ENCODE measurements at places on chromosomes 4 and X. TPM values are rescaled to one million over a fixed set of nuclear protein-coding genes. Genes with fewer than 3 reads are reported as not detected.

- H3K36me3 ChIP-seq: no peaks in the 10 kb centered on the region
- H3K4me3 ChIP-seq: no peak overlapping the region
- H3K27me3 ChIP-seq: no peaks in the 10 kb centered on the region
- H3K4me1 ChIP-seq: no peaks in the 10 kb centered on the region
Observed at GRCh38 chr4:152309418-152309817, 226.5 kb downstream of the FBXW7 start.

- peaks cover 3% of the 10 kb centered on the region for H3K4me1 ChIP-seq
- no peak overlapping the region for H3K4me3 ChIP-seq
- H3K36me3 ChIP-seq: no peaks in the 10 kb centered on the region
- no peak overlapping the region for H3K27ac ChIP-seq
- peak; percentile 55 for DNase-seq
- no peaks in the 10 kb centered on the region for H3K27me3 ChIP-seq
Observed at GRCh38 chr4:158371158-158371557, 150.5 kb upstream of the RXFP1 start.

DNA sequence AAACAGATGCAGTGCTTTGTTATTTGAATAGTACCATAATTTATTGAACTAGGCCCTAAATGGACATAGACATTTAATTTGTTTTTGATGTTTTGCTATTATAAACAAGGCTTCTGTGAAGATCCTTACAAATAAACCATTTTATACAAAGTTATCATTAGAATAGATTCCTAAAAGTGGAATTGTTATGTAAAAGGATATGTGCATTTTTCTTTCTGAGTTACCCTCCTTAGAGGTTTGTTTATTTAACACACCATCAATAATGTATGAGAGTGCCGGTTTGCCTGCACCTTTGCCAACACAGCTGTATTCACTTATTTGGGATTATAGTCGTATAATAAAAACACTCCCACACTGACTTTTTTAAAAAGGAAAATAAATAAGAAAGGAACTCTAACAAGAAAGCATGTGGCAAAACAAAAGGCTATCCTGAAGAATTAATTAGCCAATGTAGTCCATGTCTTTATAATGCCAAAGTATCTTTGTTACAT, 84.8 kb downstream of the PAK3 start:
- no peak overlapping the region for H3K4me3 ChIP-seq
- DNase-seq: no peak
- H3K27me3 ChIP-seq: no peaks in the 10 kb centered on the region
- H3K36me3 ChIP-seq: no peaks in the 10 kb centered on the region
- no peaks in the 10 kb centered on the region for H3K4me1 ChIP-seq
- no peak overlapping the region for H3K27ac ChIP-seq

DNA sequence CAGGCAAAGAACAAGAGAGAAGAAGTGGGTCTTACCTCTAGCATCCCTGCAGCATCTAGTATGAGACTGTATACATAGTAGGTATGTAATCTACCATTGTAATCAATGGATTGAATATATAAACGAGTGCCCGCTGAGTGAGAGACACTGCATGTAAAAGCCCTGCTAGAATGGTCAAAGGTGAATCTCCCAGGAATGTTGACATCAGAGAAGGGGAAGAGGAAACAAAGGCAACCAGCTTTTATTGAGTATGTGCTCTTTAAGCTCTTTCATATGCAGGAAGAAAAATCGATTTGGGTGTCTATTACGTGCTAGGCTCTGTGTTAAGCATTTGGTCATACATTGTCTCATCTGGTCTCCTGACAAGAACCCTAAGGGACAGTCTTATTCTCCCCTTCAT, 91.9 kb upstream of the KLHL13 start:
- no peaks in the 10 kb centered on the region for H3K36me3 ChIP-seq
- no peak overlapping the region for H3K27ac ChIP-seq
- no peaks in the 10 kb centered on the region for H3K27me3 ChIP-seq
- H3K4me1 ChIP-seq: no peaks in the 10 kb centered on the region

GRCh38 chr4:56078866-56079265, 130.1 kb downstream of the CEP135 start:
- H3K4me1 ChIP-seq: no peaks in the 10 kb centered on the region
- no peaks in the 10 kb centered on the region for H3K27me3 ChIP-seq
- H3K4me3 ChIP-seq: no peak overlapping the region

- DNase-seq: no peak
- no peaks in the 10 kb centered on the region for H3K36me3 ChIP-seq
- no peaks in the 10 kb centered on the region for H3K4me1 ChIP-seq
- H3K27ac ChIP-seq: no peak overlapping the region
- no peak overlapping the region for H3K4me3 ChIP-seq
- no peaks in the 10 kb centered on the region for H3K27me3 ChIP-seq
Observed at GRCh38 chrX:43835559-43835958, 46.7 kb downstream of the MAOB start.

- H3K36me3 ChIP-seq: no peaks in the 10 kb centered on the region
- H3K27ac ChIP-seq: no peak overlapping the region
- H3K4me3 ChIP-seq: no peak overlapping the region
- DNase-seq: no peak
Observed at GRCh38 chr4:159292137-159292896, 189.4 kb downstream of the RAPGEF2 start.

LRAT gene
- polyA plus RNA-seq: 0.03 TPM

USP17L24 gene
- polyA plus RNA-seq: not detected

DNA sequence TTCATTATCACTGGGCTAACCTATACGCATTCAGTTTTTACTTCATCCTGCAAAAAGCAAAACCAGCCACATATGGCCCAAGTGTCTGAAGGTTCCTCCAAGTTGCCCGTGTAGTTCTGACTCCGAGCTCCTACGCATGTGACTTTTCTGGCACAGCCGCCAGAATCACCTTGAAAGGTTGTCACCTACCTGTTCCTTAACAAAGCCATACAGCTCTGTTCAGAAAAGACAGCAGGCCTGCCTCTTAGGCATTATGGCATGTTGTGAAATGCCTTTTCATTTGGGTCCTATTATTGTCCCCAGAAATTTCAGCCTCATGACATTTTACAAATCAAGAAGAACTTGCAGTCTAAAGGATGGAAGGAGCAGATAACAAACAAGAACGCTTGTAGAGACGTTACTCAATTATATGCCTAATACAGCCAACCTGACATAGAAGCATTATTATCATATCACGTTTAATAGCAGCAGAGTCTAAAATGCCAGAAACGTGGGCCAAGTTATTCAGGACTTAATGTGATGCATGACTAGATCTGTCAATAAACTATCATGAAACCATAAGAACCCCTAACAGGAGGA, 118.5 kb downstream of the RBM47 start:
- H3K4me1 ChIP-seq: no peaks in the 10 kb centered on the region

DNA sequence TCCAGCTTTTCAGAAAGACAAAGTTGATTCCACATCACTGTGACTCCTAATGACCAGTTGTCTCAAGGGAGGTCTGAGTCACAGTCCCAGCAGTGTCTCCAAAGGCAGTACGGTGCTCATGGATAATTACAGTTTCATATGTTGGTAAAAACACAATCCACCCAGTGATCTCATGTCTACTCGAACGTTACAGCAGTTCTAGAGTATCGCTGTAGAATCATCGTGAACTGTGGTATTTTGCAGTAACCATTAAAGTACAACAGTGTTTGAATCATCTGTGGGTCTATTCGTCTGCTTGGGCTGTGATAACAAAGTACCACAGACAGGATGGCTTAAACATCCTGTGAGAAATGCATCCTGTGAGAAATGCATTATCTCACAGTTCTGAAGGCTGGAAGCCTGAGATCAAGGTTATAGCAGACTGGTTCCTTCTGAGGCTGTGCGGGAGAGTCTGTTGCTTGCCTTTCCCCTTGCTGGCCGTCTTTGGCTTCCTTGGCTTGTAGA, 121.1 kb upstream of the SORBS2 start:
- no peaks in the 10 kb centered on the region for H3K4me1 ChIP-seq
- no peak for DNase-seq
- H3K27me3 ChIP-seq: no peaks in the 10 kb centered on the region
- H3K4me3 ChIP-seq: no peak overlapping the region
- H3K36me3 ChIP-seq: no peaks in the 10 kb centered on the region

AGTR2 gene
- polyA plus RNA-seq: not detected

MID1IP1 gene
- 25.7 TPM for polyA plus RNA-seq

DNA sequence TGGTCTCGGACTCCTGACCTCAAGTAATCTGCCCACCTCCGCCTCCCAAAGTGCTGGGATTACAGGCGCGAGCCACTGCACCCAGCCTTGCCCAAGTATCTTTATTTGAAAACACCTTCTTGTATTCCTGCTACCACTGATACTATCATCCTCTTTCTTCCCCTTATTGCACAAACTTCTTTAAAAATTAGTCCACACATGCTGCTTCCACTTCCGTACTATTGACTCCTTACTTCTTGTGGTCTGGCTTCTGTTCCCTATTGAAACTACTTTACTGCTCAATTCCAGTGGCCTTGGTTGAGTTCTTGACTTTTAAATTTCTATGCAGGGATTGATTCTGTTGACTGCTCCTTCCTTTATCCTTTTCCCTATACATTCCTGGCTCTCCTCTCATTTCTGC, 38.8 kb downstream of the MTM1 start:
- H3K27me3 ChIP-seq: no peaks in the 10 kb centered on the region
- no peak overlapping the region for H3K4me3 ChIP-seq
- DNase-seq: no peak
- no peaks in the 10 kb centered on the region for H3K4me1 ChIP-seq
- H3K36me3 ChIP-seq: no peaks in the 10 kb centered on the region

FTSJ1 gene
- 38.0 TPM for polyA plus RNA-seq

GRCh38 chr4:76600447-76600846, 165.4 kb downstream of the SHROOM3 start:
- no peaks in the 10 kb centered on the region for H3K27me3 ChIP-seq
- no peak overlapping the region for H3K4me3 ChIP-seq
- no peak for DNase-seq
- H3K4me1 ChIP-seq: peaks cover 4% of the 10 kb centered on the region

CYBB gene
- not detected for polyA plus RNA-seq

DNA sequence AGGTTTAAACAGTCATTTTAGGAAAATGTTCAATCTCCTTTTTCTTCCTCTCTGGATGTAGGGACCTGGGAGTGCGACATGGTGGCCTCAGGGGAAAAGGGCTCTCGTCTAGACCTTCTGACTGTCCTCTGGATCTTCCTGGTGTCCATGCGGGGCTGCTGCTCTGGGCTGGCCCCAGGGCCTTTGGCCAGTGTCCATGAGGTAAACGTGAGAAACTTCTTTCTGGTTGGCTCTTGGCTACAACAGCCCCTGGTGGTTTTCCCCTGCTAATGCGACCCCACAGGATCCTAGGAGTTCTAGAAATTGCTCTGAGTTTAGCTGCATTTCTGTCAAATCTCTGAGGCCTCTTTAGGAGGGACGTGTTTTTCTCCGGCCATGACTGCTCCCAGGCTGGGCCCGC, 85.7 kb downstream of the MFAP3L start:
- H3K27me3 ChIP-seq: no peaks in the 10 kb centered on the region
- DNase-seq: no peak

HPSE gene
- 0.26 TPM for polyA plus RNA-seq

- H3K27ac ChIP-seq: no peak overlapping the region
- no peaks in the 10 kb centered on the region for H3K36me3 ChIP-seq
- H3K27me3 ChIP-seq: no peaks in the 10 kb centered on the region
- no peak overlapping the region for H3K4me3 ChIP-seq
Observed at GRCh38 chrX:135528254-135528653, 7.8 kb downstream of the INTS6L start.

- H3K4me3 ChIP-seq: no peak overlapping the region
- H3K4me1 ChIP-seq: no peaks in the 10 kb centered on the region
- H3K27me3 ChIP-seq: no peaks in the 10 kb centered on the region
- peak; percentile 5 for DNase-seq
- H3K27ac ChIP-seq: no peak overlapping the region
Observed at GRCh38 chr4:175639346-175639745, 172.7 kb downstream of the GPM6A start.

FREM3 gene
- polyA plus RNA-seq: not detected

MTNR1A gene
- polyA plus RNA-seq: 0.14 TPM

GYG2 gene
- 8.9 TPM for polyA plus RNA-seq

ACSL4 gene
- 209 TPM for polyA plus RNA-seq
